ENCODE measurements at places on chromosomes 13 and 19.

GRCh38 chr13:84931264-84931663, 868.0 kb downstream of the SLITRK6 start:
- DNase-seq: no peak

DNA sequence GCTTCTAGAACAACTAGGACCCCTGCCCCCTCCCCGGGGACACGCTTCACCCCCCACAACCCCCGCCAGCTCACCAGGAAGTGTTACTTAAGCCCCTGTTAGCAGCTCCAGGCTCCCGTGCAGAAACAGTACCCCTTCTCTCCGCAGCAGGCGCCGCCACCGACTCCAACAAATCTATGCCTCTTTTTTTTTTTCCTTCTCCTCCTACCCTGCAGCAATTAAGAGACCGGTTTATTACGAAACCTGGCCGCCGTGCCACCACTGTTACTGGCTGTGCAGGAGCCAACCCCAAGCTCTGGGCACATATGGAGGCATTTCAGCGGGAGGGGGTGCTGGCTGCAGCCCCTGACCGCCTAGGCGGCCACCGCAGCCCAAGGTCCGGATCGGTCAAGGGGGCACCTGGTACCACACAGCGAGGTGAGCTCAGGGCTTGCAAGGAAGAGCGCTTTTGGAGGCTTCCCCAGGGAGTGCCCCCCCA, 2.4 kb downstream of the GADD45B start:
- DNase-seq: no peak

- no peak for DNase-seq
Measured at GRCh38 chr19:3760871-3761361, 576 bp downstream of the APBA3 start.

GRCh38 chr19:13006431-13007281, 11.4 kb downstream of the NFIX start:
- no peak for DNase-seq

DNA sequence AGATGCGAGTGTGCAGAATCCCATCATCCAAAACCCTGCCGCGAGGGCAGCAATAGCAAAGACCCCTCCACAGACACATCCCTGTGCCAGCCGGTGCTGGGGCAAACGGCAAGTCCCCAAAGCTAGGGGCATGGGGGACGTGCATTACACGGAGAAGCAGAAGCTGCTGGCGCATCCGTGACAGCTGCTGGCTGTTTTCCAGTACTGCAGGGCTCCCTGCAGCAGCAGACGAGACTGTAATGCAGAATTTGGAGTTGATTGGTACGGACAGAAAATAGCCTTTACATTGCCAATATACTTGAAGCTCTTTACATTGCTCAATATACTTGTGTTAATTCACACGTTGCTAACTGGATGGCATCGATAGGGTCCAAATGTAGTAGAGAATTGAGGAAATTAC, 77.2 kb upstream of the TMTC4 start:
- DNase-seq: no peak

- DNase-seq: no peak
Measured at GRCh38 chr13:21550918-21551317, 53.1 kb downstream of the MICU2 start.

DNA sequence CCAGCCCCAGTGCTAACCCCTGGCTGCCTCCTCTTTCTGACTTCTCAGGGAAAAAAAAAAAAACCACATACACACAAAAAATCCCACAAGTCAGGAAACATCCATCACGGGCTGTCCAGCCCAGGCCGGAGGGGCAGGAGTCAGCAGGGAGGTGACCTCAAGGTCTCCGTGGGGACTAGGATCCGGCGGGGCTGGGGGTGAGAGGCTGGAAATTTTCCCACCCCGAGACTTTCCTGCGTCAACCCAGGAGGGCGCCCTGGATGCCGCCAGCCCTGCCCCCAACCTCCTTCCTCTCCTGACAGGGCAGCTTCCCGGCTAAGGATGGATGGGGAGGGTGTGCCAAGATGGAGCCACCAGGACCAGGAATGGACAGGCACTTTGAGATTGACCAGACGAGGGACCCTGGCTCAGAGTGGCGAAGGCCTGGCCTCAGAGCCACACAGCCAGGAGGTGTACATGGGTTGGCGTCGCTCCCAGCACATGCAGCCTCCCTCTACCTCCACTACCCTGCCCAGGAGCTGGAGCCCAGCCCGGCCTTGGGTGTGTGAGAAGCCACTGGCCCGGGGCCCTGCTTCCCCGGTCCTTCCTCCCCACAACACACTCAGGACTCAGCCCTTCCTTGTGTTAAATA, 33.3 kb downstream of the BLOC1S3 start:
- no peak for DNase-seq

DNA sequence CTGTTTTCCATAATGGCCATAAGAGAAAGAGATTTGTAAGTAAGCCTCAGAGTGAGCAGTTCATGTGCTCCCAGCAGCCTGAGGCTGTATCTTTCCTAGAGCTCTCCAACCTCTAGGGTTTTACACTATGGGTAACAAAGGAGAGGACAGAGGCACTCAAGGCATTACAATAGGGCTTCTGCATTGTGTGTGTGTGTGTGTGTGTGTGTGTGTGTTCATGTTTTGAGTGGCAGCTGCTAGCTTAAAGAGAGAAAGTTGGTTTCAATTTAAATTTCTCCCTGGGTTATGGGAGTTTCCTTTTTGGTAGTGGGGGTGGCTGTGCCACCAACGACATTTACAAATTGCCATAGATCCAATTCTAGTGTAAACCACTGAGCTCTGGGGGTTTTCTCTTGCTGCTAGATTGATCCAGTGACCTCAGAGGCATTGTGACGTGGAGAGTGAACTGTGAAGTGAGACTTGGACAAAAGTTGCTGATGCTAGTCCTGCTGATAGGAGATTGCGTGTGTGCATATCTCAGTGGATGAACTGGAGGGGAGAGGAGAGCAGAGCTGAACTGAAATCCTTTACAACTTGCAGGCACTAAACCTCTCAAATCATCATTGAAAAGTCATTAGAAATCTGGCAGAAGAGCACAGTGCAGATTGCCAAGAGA, 67.2 kb upstream of the OLFM4 start:
- DNase-seq: no peak

DNA sequence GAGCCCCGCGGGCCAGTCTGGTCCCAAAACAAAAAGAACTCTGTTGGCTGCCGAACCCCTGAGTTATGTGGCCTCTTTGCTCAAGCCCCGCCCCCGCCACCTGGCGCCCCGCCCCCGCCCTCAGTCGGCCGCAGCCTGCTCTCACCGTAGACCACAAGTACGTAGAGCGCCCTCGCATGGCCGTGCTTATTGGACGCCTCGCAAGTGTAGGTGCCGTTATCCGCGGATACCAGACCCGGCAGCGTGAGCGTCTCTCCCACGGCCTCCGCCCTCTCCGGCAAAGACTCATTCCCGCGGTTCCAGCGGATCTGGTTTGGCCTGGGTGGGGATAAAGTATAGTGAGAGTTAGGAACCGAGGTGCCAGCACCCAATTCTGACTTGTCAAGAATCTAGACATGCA, 5.5 kb upstream of the ZNF428 start:
- no peak for DNase-seq

DNA sequence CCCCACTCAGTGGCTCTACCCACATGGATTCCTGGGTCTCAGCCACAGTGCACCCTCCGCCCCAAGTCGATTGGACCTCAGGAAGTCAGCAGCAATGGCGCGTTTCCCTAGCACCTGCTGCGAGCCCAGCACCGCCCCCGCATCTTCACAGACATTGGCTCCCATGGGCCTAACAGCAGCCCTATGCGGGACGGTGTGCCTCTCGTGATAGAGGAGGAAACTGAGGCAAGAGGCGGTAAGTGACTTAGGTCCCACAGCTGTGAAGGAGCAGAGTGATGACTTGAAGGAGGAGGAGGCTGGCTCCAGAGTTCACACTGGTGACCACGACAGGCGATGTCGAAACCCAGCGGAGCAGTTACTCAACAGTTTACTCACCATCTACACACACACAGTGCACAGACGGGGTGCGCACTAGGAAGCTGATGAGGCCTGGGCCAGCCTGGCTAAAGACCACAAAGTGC, 104.5 kb upstream of the SOX1 start:
- no peak for DNase-seq

GRCh38 chr19:10508707-10509106, 5.6 kb upstream of the KEAP1 start:
- no peak for DNase-seq

DNA sequence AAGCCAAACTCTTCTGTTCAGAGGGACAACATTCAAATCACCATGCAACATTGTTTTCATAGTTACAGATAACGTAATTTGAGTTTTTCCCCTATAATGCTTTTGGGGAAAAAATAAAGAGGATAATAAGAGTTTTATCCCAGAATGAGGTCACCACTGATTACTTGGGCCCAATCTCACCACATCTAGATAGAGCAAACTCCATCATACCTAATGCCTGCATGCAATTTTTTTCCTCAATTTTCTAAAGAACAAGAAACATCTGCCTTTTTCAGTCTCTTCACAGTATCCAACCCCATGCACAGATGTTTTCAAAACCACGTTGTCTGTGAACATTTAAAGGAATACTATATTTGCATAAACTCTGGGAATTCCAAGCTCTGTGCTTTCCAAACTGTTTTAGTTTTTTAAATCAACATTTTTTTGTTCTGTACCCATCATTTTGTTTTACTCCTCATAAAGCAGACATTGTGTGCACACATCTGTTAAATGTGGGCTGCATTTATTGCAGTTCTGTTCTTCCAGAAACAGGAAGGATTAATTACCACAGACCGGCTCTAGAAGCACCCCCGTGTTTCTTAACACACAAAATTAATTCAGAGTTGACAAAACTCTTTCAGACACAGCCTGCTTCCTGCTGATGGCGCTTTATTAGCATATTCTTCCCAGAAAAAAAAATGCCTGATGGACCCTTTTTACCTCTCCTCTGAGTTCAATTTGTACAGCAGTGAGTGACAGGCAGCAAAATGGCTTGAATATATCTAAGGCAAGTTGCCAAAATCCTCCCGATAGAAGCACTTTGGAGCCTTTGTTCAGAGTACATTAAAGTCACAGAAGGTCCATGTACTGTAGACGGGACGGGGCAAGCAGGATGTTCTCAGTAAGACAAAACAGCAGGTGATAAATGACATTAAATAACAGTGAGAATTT, 1171.9 kb downstream of the EFNB2 start:
- DNase-seq: no peak

DNA sequence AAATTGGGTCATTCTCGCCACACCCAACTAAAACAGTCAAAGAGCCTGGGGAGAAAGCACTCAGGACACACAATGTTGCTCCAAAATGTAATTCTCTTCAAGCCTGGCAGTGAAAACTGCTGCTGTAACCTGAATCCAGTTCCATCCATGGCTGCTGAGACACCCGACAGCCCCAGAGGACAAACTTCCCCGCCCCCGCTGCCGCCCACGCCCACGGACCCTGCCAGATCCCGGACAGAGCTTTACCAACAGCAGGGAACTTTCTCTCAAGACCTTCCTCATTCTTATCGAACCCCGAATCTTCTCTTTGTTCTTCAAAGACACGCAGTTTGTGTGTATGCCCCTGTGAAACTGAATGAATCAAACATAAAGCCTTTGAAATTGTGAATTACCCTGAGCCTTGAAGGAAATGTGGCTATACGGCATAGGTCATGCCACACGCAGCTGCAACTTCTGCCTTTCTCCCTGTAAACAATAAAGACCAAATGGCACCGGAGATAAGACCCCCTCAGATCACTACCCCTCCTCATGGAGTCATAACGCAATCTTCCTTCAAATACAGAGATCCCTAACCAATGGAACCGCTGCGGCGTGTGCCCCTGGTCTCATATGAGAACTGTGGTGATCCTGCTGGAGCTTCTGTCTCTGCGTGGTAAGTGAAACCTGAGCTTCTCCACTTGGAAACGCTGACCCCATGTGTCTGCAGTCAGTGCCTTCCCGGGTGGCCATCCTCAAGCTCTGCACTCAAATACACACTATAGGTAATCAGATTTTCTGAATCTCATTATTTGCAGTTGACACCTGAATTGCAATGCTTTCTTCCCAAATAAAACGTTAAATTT, 4.8 kb upstream of the LAMP1 start:
- DNase-seq: no peak

DNA sequence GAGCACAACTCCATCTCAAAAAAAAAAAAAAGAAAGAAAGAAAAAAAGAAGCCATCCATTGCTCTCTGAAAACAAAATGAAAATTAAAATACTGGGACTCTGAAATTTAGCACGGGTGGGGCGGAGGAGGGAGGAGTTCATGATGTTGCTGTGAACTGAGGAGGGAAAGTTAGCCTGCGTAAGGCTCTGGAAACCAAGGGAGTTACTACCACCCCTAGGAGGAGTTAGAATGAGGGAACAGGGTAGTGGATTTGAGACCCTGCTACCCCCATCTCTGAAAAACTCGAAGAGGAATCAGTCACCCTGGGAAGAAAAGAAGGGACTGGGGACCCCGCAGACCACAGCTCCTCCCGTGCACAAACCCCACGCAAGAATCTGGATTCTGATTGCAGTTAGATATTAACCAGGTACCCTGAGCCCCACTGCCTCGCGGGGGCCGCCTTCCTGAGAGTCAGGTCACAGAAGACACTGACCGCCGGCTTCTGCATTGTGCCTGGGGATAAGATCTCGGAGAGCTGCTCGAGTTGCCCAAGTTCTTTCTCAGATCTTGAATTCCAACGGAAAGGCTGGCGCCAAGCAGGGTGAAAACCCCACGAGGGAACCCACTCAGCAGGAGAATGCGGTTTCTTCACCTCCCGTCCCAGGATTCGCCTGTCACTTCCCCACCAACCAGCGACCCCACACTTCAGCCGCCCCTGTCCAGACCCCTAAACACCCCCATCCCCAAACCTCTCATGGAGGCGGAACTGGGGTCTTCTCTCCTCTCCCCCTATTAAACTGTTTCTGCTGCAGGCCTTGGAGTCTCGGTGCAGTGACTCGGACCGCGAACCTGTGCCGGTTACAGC, 870 bp downstream of the ZNF442 start:
- DNase-seq: no peak

DNA sequence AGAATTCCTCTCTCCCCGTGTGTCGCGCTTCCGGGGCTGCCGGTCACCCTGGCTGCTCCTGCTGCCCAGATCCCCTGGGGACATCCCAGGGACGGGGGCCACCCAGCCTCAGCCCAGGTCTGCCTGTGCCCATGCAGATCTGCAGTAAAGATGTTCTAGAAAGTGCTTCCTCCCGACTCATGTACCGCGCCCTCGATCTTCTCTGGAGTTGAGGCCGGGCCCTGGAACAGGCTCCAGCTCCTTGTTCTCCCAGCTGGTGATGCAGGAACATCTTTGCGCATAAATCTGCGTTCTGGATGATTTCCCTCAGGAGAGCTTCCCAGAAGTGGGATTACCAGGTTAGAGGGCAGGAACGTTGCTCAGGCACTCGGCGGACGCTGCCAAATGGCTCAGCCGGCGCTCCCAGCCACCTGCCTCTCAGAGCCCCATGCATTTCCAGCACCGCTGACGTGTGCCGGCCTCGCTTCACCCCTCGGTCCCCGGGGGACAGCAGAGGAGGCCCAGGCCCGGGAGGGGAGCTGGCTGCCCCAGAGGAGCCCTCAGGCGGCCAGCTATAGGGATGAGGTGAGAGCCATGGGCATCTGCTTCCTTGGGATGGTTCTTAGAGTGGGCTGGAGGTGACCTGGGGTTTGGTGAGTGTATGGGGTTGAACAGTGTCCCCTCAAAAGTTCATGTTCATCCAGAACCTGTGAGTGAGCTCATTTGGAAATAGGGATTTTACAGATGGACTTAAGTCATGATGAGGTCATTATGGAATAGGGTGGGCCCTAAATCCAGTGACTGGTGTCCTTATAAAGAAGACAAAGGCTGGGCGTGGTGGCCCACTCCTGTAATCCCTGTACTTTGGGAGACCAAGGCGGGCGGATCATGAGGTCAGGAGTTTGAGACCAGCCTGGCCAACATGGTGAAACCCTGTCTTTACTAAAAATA, 42.6 kb downstream of the CRTC1 start:
- DNase-seq: peak; percentile 55

- DNase-seq: no peak
Measured at GRCh38 chr13:72180253-72180952, 313.4 kb upstream of the DACH1 start.

All from NCI-H187 (cell line).